ENCODE measurements at places on chromosomes 7 and 10.

DNA sequence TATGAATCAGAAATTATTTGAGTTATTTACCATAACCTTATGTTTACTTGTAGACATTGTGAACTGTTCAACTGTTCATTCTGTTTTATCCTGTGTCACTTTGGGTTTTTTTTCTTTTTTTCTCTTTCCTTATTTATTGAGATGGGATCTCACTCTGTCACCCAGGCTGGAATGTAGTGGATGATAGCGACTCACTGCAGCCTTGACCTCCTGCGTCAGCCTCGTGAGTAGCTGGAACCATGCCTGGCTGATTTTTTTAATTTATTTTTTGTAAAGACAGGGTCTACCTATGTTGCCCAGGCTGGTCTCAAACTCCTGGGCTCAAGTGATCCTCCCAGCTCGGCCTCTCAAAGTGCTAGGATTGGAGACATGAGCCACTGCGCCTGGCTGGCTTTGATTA, 97.1 kb downstream of the CSTF2T start:
- DNase-seq = peak; percentile 3

DNA sequence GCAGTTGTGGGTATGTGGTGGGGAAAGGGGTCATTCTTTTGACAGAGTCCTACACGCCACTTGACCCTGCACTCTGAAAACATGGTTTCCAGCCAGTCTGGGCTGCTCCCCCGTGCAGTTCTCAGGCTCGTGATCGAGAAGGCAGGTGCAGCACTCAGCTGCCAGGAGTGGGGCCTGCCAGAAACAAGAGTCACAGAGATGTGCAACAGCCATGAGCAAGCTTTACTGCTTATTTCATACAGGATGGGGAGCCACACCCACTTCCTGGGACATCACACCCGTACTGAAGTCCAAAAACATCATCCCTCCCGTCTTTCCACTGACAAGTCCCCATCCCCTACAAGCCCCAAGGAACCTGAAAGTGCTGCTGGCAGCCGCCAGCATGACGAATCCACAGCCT, 9.3 kb downstream of the ATG9B start:
- no peak for DNase-seq

DNA sequence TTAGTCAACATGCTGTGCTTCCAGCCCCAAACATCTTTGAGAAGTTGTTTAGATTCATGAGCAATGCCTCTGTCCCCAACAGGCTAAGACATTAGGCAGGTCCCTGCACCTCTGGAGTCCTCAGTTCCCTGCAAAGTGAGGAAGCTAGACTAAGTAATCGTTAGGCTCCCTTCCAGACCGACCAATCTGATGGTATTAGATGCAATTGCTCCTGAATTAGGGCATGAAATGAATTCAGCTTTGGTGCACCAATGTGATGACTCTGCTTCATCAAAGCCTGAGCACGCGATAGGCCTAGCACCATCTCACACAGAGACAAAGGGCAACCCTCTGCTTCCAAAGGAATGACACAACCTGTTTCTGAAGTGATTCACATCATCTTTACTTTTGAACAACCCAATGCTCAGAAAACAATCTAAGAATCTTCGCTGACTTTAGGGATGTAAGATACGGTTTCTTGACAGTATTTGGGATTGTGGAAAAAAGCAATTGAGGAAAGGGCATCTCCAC, 723 bp upstream of the TES start:
- DNase-seq = no peak

- no peak for DNase-seq
Measured at GRCh38 chr7:120156476-120156875, 116.5 kb upstream of the KCND2 start.

DNA sequence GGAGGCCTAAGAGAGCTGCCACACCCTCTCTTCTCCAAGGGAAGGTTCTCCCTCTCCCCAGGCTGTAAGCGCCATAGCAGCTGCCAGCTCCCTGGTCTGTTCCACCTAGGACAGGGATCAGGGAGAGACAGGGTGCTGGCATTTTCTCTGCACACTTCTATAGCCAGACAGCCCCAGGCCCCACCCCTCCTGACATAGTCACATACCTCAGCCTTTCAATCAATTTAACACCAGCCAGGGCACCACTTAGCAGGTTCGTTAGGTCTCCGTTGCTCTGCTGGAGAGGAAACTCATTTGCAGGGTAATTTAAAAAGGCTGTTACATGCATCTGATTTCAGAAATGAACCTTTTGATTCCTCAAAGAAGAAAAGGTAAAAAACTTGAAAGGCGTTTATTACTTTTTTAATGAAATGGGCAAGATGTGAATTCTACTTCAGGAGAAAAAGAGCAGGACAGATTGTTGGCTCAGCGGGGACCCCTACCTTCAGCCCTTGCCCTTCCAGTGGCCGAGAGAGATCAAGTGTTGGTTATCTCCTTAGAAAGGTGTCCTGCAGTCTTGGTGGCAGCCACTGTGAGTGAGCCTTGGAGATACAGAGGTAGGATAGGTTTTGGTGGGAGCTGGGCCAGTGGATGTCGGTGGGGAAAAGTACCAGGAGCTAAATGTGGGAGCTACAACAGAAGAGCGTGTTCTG, 180.5 kb upstream of the GALNT17 start:
- DNase-seq = no peak

GRCh38 chr10:22736134-22736533, 21.8 kb upstream of the PIP4K2A start:
- DNase-seq = no peak

GRCh38 chr10:1346201-1346600, 290.0 kb downstream of the WDR37 start:
- DNase-seq = no peak

DNA sequence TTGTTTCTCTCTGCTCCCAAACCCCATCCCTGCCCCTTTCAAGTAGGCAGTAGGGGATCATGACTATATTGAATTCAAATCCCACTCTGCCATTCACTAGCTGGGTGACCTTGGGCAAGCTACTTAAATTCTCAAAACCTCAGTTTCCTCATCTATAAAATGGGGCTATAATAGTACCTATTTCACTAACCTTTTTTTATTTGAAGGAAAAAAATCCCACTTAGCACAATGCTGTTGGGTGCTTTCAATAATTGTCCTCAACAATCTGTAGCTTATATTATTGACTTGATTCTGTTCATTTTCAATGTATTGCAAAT, 190.4 kb upstream of the YAE1 start:
- DNase-seq = no peak

DNA sequence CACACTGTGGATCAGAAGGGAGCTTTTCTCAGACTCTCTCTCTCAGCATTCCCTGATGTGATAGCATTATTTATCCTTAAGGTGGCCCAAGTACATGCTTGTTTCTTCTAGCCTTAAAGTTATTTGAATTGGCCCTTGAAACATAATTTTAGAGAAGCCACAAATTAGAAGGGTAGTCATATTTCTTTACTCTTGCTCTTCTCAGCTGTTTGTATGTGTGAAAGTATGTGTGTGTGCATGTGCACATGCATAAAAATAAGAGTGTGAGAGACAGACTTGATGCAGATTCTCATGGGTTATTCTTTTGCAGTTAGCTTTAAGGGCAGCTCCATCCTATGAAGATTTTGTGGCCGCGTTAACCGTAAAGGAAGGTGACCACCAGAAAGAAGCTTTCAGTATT, 50.1 kb downstream of the PLEKHA8 start:
- no peak for DNase-seq

DNA sequence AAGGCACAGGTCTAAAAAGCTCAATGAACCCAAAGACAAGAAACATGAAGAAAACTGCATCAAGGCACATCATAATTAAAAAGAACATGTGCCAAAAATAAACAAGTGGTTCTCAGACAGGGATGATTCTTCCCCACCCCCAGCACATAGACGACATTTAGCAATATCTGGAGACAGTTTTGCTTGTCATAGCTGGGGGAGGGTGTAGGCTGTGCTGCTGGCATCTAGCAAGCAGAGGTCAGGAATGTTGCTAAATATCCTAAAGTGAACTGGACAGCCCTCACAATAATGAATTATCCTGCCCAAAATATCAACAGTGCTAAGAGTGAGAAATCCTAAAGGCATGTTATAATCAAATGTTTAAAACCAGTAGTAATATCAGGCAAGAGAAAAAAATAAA, 122.6 kb downstream of the MICU1 start:
- DNase-seq = peak; percentile 18
